ENCODE measurements at places on chromosomes 16 and 17.

DNA sequence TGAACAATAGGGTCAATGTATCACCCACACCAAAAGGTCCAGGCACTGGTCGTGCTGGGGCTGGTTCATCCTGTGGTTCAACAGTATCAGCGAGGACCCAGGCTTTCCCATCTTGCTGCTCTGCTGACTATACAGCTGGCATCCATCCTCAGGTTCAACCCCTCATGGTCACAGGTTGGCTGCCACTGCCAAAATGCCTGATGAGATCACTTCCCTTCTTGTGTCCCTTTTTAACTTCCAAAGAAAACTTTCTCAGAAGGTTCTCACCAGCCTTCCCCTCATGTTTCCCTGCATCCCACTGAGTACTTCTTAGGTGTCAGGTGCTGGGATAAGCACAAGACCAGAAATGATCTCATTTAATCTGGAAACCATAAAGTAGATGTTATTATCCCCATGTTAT lies 25.7 kb downstream of the CLEC16A start:
- no peak for DNase-seq

- DNase-seq, result no peak
These were observed 295.5 kb upstream of the EEF2KMT start for GRCh38 chr16:5393070-5393469.

GRCh38 chr17:70905796-70906195 lies 736.5 kb downstream of the KCNJ2 start:
- no peak for DNase-seq

GRCh38 chr17:33366960-33367359 lies 73.9 kb upstream of the ASIC2 start:
- DNase-seq, result no peak

GRCh38 chr17:12116143-12116542 lies 95.5 kb downstream of the MAP2K4 start:
- DNase-seq, result no peak

DNA sequence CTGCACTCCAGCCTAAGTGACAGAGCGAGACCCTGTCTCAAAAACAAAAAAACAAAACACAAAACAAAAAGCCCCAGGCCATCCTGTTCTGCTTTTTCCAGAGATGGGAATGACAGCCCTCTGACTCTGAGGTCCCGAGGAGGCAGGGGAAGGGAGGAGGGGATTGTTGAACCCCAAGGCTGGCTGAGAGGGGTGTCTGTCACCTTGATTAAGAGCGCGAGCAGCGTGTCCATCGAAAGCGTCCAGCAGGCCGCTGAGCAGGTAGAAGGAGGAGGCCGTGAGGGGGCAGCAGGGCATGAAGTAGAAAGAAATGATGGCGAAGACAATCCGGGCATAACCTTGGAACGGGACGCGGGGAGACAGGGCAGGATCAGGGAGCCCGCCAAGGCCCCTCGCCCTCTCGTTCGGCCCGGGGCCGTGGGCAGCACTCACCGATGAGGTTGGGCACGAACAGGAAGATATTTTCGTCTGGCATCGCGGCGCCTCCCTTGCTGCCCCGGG lies 593 bp downstream of the CDIPT start:
- no peak for DNase-seq

DNA sequence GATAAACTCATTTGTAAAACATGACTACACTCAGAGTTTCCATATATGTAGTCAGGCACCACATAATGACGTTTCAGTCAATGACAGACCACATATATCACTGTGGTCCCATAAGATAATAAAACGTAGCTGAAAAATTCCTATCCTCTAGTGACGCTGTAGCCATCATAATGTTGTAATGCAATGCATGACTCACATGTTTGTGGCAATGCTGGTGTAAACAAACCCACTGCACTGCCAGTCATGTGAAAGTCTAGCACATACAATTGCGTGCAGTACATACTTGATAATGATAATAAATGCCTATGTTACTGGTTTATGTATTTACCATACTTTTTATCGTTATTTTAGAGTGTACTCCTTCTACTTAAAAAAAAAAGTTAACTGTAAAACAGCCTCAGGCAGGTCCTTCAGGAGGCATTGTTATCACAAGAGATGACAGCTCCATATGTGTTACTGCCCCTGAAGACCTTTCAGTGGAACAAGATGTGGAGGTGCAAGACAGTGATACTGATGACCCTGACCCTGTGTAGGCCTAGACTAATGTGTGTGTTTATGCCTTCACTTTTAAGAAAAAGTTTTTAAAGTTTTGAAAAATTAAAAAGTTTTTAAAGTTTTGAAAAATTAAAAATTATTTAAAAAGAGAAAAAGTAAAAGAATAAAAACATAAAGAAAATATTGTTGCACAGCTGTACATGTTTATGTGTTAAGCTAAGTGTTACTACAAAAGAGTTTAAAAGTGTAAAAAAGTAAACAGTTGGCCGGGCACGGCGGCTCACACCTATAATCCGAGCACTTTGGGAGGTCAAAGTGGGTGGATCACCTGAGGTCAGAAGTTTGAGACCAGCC lies 9.0 kb downstream of the STAT5B start:
- peak; percentile 88 for DNase-seq

DNA sequence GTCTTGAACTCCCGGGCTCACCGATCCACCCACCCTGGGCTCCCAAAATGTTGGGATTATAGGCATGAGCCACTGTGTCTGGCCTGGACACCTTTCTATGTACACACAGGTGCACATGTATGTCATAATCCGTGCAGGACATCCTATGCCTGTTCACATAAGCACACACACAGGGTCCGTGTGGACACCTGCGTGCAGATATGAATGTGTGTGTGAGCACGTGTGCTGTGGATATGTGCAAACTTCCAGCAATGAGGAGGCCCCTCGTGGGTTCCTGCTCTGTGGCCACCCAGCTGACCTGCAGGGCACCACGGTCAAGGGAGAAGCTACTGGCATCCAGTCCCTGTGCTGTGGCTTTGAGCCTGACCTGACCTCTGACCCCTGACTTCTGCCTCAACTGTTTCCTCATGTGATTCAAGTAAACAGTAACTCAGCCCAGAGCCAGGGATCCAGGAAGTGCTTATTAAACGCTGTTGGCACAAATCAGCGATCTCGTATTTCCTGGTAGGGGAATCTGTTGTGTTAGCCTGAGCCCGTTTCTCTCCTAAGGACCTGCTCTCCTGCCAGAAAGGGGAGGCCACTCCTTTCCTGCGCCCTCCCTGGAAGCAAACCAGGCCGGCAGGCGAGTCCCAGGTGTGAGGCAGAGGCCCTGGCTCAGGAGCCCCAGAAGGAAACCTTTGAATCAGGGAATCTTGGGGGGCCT lies 6.5 kb downstream of the CPNE7 start:
- DNase-seq, result no peak

DNA sequence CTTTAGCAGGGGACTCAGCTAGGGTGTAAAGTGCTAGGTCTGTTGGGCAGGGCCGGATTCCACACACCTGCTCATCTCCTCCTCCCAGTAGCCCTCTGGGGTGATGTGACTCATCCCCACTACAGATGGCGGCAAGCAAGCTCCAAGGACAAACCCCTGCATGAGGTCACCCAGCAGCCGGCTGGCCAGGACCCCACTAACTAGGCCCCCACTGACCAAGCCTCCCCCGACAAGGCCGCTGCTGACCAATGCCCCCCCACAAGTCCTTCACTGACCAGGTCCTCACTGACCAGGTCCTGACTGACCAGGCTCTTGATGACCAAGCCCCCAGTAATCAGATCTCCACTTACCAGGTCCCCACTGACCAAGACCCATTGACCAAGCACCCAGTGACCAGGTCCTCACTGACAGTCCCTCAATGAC lies 36.7 kb downstream of the TNFRSF13B start:
- no peak for DNase-seq

- no peak for DNase-seq
These were observed 52.6 kb downstream of the RNF213 start for GRCh38 chr17:80313160-80313829.

- DNase-seq, result no peak
These were observed 52.1 kb downstream of the METRNL start for GRCh38 chr17:83131401-83132011.

DNA sequence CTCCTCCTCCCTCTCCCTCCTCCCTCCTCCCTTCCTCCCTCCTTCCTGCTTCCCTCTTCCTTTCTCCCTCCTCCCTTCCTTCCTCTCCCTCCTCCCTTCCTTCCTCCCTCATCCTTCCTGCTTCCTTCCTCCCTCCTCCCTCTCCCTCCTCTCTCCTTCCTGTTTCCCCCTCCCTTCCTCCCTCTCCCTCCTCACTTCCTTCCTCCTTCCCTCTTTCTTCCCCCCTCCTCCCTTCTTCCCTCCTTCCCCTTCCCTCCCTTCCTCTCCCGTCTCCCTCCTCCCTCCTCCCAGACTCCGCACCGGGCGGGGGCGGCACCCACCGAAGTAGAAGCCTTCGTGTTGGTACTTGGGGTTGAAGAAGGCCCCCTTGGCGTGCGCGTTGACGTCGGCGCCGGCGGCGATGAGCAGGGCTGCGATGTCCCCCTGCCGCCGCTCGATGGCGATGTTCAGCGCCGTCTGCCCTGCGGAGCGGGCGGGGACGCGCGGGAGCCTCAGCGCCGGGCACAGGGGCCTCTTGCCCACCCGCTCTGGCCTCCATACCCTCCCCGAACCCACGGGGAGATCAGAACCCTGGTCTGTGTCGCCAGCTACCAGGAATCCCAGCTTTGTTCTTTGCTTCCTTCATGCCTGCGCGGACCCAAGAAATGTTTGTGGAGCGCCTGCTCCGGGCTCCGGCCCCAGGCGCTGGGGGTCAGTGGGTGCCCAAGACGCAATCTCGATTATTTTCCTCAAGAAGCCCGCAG lies 22.2 kb downstream of the TRPV3 start:
- DNase-seq, result peak; percentile 27

DNA sequence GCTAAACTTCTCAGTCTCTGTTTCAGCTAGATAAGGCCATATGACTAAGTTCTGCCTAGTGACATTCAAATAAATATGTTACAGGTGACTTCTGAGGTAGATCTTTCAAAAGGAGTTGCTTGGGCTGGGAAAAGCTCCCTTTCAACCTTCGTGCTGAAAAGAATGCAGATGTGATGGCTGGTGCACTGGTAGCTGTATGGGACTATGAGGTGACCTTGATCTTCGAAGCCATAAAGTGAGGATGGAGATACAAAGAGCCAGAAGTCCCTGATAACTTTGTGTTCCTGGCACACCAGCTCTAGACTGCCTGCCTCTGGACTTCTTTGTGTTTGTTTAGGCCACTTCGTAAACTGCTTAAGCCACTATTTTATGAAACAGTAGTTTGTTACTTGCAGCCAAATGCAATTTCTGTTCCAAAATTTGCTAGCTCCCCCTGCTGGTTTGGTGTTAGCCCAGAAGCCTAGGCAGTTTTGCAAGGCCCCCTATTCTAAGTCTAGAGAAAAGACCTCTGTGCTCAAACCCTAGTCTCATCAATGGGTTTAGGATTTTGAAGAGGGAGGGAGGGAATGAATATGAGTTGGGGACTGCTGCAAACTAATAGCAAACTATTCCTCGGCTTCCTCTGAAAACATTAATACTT lies 23.3 kb upstream of the ERCC4 start:
- DNase-seq, result no peak

DNA sequence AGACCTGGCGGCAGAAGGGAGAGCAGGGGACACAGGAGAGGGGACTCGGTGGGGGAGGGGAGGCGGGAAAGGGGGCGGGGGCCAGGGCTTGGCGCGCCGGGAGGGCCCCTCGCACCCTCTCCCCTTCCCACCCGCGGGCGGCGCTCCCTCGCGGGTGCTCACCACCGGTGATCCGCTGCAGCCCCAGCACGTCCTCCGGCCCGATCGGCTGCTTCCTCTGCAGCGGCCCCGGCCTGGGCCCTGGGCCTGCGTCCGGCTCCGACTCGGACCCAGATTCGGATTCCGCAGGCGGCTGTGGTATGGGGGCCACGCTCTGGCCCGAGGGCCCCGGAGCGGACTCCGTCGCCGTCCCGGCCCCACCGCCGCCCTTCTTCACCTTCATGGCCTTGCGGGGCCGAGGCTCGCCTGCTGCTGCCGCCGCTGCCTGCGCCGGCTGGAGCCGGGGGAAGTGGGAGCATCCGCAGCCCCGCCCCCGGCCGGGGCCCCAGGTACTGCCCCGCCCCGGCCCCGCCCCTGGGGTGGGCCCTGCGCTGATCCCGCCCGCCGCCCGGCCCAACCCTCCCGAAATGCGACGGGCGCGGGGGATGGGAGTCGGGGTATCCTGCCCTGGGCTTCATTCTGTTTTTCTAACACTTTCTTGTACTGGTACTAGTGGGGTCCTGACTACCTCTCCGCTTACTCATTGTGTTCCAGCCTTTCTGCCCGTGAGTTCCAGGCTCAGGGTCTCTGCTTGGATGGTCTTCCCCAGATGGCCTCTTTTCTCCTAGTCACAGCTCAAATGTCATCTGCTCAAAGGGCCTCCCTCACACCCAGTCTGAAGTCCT lies at the start of gene UNC119:
Gene UNC119, minus strand, starts transcription at position 449 of the 824 bp plus-strand sequence. Its CDS starts 67 bp downstream, at position 382.
- peak; percentile 50 for DNase-seq

DNA sequence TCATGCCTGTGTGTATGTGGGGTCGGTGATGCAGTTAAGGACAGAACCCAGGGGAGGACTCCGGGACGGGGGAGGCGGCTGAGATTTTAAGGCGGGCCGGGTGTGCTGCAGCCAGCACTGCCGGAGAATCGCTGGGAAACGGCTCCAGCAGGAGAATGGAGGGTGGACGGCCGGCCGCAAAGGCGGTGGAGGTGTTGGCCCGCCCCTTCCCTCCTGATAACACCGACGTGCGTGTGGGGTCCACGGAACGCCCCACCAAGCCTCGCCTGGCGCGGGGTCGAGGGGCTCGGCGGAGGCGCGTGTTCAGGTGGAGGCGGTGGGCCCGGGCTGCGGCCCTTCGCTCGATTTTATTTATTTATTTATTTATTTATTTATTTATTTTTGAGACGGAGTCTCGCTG lies 633 bp downstream of the ZNF843 start:
- DNase-seq, result no peak

GRCh38 chr17:66654106-66654740 lies 180.7 kb upstream of the CACNG5 start:
- no peak for DNase-seq

- no peak for DNase-seq
These were observed 840 bp downstream of the MYO1C start for GRCh38 chr17:1491443-1492248.

DNA sequence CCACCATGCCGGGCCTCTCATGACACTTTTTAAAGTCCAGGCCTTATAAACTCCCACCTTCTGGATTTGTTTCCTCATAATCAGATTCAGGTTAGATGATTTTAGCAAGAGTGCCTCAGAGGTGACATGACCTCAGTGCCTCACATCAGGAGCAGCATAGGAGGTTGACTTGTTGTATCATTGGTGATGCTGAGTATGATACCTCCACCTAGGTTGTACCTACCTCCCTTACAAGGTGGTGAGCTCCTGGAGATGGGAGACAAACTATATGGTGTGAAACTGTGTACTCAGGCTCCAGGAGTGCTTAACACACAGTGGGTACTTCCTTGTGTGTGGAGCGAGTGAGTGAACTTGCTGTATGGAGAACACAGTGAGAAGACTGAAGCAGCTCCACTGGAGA lies 18.6 kb downstream of the NDUFAB1 start:
- DNase-seq, result no peak

- no peak for DNase-seq
These were observed 19.2 kb downstream of the ARHGAP27 start for GRCh38 chr17:45413498-45413923.

DNA sequence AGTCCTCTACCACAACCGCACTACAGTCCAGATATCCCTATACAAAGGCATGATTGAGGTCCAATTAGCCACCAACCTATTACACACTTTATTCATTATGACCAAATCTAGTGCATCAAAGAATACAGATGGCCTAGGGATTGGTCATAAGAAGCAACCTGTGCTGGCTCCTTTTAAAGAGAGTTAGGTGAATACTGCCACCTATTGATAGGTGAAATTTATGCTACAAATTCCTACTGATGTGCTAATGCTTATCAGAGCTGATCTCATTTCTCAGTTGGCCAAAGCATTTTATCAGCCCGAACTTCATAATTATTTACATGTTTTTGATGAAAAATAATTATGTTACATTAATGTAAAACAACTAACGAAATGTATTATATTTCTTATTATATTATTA lies 166.3 kb downstream of the ANKFN1 start:
- no peak for DNase-seq

Measured in CD4-positive, alpha-beta T cell treated with Interleukin-4 for 4 hours (primary cell).